ENCODE measurements at places on chromosomes 3 and 15. TPM values are rescaled to one million over a fixed set of nuclear protein-coding genes. Genes with fewer than 3 reads are reported as not detected.

DNA sequence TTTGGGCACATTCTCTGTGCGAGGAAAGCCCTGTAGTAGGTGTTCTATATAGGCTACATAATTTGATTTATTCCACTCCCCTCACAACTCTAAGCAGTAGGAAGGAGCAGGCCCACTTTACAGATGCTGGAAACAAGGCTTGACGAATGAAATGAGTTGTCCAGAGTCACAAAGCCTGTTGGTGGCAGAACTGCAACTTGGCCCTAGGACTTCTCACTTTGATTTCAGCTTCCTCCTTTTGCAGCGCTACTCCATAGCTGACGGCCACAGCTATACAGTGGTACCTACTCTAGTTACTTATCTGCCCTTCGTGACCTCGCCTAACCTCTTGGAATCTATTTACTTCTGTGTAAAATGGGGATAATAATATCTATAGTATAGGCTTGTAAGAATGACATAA, 2.5 kb upstream of the IRAK2 start:
- no peak overlapping the region for H3K4me3 ChIP-seq
- H3K27ac ChIP-seq = no peak overlapping the region
- no peaks in the 10 kb centered on the region for H3K36me3 ChIP-seq

DNA sequence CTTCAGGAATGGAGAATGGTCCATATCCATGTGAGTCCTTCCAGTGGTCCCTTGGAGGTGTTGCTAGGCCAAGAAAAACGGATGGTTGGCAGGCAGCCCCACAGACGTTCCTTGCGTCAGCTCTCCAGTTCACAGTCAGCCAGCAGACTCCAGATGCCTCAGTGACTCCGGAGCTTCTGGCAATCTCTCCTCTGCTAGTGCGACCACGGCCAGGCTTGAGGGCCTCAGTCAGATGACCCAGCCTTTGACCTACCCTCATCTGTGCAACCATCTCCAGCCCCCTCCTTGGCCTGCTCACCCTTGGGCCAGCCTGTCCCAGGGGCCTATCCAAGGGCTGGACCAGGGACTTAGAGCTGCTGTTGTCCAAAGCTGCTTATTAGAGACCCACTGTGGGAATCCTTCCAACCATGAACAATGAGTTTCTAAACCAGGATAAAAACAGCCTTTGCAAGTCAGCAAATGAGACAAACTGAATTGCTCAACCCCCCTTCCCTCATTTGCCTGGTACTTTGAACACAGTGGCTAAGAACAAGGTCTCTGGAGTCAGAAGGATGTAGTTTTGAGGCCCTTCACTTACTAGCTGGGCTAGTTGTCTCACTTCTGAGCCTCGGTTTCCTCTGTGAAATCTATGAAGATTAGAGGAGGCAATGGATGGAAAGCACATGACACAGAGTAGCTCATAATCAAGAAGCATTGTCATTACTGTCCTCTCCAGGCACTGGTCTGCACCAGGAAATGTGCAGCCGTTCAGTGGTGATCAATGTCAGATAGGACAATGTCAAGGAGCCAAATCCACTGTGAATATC, 44.8 kb downstream of the ANP32A start:
- no peaks in the 10 kb centered on the region for H3K4me1 ChIP-seq
- no peaks in the 10 kb centered on the region for H3K27me3 ChIP-seq
- no peak overlapping the region for H3K27ac ChIP-seq
- H3K36me3 ChIP-seq = peaks cover 18% of the 10 kb centered on the region
- no peak overlapping the region for H3K4me3 ChIP-seq
- peak; percentile 68 for DNase-seq

DNA sequence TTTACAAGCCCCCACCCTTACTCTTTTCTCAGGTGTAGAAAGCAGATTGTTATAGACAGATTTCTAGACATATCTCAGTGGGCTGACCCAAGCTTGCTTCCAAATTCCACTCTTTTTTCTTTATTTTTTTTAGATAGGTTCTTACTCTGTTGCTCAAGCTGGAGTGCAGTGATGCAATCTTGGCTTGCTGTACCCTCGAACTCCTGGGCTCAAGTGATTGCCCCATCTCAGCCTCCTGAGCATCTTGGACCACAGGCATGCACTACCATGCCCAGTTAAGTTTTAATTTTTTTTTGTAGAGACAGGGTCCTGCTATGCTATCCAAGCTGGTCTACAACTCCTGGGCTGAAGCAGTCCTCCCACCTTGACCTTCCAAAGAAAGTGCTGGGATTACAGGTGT, 53.5 kb upstream of the ADAMTS9 start:
- no peak overlapping the region for H3K4me3 ChIP-seq
- H3K27ac ChIP-seq = no peak overlapping the region
- no peaks in the 10 kb centered on the region for H3K36me3 ChIP-seq
- no peaks in the 10 kb centered on the region for H3K27me3 ChIP-seq
- peak; percentile 18 for DNase-seq

DNA sequence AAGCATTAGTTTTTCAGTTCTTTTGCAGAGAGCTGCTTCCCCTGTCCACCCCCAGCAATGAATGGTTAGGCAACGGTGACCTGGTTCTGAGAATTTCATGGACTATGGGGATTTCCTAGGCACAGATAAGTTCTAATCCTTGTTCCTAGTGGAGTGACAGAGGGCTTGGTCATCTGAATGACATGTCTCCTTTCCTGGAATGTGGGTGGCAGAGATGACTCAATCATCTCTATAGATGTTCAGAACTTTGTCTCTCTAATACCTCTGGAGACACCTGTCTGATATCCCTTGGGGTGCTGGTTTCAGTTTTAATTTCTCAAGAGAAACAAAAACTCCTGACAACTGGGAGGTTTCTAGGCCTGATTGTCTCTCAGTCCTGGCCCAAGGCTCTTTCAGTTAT, 10.4 kb downstream of the PLA2G4E start:
- DNase-seq = no peak
- no peaks in the 10 kb centered on the region for H3K4me1 ChIP-seq
- H3K27me3 ChIP-seq = peaks cover 18% of the 10 kb centered on the region
- no peak overlapping the region for H3K27ac ChIP-seq
- H3K36me3 ChIP-seq = no peaks in the 10 kb centered on the region
- H3K4me3 ChIP-seq = no peak overlapping the region

TYRO3 gene
- 34.0 TPM for total RNA-seq

All from astrocyte (in vitro differentiated cells and primary cell).